Ascending aorta (tissue), 2 donors: ENCODE measurements at places on chromosomes 4 and X. TPM values are rescaled to one million over a fixed set of nuclear protein-coding genes. Genes with fewer than 3 reads are reported as not detected.

DNA sequence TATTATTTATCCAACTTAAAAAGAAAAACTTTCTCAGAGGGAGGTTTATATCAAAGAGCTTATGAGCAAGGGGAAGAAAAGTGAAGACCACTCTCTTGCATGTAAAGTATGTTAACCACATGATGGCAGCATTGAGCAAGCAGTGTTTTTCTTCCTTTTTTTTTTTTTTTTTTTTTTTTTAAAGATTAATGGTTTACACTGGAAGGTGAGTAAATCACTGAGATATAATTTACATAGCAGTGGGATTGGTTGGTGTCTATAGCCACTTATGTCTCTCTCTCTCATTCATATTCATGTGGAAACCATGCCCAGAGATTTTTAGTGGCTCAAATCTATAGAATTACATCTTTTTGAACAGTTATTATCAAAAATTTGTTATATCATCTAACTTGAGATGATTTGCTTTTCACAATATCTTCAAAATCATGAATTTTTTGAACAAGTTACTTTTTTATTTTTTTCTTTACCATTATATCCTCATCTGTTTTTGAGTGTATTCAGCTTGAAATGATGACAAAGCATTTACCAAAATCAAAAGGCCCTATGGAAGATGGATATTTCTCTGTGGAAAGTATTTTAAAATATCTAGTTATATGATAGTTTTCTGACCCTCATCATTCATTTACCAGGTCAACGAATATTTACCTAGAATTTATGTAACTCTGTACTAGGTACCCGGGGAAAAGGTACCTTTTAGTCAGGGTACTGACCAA, 31.6 kb downstream of the MTHFD2L start:
- DNase-seq = no peak

- no peak for DNase-seq
Measured at GRCh38 chrX:40083120-40083978, 14.4 kb downstream of the BCOR start.

DNA sequence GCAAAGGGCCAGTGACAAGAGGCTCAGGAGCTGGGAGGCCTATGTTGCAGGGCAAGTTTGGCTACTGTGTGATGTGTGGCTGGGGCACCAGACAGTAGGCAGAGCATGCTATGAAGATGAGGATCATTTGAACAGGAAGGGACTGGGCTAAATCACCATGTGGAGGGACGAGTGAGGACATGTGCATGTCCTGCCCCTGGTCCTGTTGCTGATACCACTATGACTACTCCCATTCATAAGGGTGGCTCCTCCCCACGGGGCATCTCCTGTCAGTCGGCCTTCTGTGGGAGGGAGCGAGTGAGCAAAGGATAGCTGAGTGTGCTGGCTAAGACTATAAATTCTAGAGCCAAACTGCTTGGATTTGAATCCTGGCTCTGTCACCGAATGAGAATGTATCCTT, 139.2 kb downstream of the TMEM164 start:
- DNase-seq = no peak

DNA sequence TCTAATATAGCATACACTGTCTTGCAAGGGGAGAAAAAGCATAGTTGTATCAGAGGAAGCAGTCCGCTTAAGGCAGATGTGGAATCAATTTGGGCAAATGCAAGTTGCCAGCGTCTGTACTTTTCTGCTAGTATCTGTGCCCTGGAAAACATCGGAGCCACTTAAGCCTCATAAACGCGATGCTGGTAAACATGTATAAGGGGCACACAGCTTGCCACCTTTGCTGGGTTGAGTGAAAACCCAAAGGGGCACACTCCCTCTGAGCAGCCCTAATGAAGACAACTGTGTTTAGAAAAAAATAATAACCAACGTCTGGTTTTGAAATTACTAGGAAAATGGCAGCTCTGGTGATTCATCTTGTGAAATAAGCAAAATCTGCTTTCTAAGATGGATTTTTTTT, 24.3 kb downstream of the SMIM20 start:
- DNase-seq = no peak

DNA sequence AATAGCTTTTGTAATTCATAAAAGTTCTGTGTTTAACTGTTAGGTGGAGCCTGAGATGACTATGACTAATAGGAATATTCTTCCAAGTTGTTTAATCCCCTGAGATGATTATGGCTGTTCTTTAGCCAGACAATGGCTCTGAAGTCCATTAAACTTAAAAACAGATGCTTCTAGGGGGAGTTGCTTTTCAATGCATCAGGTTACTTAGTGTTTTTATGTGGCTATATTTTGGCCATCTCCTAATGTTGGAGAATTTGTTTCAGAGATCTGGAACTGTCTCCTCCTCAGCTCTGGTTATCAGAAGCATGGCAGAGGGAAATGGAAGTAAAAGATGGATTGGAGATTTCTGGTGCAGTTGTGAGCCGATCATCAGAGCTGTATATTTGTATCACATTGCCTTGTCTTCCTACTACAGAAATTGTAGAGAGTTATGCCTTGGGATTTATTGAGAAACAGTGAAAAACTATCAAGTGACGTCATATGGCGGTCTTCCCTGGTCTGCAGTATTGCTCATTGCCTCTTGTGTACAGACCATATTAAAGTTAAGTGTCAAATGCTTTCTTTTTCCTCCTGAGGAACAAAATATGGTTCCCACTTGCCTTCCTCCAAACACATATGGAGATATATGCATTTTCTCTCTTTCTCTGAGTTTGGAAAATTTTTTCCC, 29.8 kb downstream of the SGMS2 start:
- DNase-seq = no peak

- DNase-seq = no peak
Measured at GRCh38 chr4:94131212-94131611, 76.5 kb upstream of the SMARCAD1 start.

DNA sequence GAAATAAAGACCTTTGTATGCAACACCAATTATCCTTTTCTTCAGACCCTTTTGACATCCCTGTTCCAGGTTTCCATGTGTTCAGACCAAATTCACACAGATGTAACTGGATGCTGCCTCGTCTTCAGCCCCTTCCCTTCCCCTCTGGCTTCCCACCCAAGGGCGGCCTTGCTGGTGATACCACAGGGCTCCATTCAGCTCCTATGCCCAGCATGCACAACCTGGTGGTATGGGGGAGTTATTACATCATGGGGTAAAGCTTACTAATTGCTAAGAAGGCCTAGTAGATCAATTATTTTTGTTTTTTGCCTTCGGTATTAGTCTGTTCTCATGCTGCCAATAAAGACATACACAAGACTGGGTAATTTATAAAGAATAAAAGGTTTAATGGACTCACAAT, 317.0 kb upstream of the CXXC4 start:
- DNase-seq = no peak

DNA sequence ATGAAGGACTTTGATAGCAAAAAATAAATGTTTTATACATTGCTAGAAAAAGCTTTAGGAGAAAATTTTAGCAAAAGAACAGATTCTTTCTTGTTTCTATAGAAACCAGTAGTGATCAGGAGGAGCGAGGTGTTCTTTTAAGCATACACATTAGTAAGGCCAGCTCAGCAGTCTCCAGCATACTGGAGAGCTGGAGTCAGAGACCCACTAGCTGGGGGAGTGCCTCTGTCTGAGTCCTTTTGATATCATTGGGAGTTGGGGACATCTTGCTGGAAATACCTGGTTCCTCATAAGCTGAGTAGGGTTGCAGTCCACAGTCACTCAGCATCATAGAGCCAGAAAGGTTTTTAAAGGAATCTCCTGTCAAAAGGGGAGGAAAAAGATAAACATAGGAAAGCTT, 67.4 kb downstream of the AFF2 start:
- no peak for DNase-seq

GRCh38 chrX:42119076-42119475, 195.7 kb upstream of the CASK start:
- DNase-seq = no peak

- DNase-seq = no peak
Measured at GRCh38 chrX:42735250-42735649, 42.7 kb downstream of the PPP1R2C start.

GRCh38 chr4:123064390-123064789, 142.0 kb upstream of the NUDT6 start:
- DNase-seq = no peak

- no peak for DNase-seq
Measured at GRCh38 chrX:69093960-69094871, 71.0 kb downstream of the PJA1 start.

- no peak for DNase-seq
Measured at GRCh38 chr4:171561419-171561818, 251.8 kb upstream of the GALNTL6 start.

GRCh38 chr4:186104114-186104889, at the start of gene FAM149A:
Gene FAM149A, plus strand, starts transcription at chr4:186104704.
- DNase-seq = no peak

DNA sequence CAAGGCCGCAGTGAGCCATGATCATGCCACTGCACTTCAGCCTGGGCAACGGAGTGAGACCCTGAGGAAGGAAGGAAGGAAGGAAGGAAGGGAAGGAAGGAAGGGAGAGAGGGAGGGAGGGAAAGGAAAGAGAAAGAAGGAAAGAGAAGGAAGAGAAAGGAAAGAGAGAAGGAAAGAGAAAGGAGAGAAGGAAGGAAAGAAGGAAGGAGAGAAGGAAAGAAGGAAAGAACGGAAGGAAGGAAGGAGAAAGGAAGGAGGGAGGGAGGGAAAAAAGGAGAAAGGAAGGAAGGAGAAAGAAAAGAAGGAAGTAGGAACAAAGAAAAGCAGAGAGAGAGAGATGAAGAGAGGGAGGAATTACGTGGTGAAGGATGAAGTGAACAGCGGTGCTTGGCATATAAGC, 30.4 kb downstream of the PRPS1 start:
- no peak for DNase-seq

DNA sequence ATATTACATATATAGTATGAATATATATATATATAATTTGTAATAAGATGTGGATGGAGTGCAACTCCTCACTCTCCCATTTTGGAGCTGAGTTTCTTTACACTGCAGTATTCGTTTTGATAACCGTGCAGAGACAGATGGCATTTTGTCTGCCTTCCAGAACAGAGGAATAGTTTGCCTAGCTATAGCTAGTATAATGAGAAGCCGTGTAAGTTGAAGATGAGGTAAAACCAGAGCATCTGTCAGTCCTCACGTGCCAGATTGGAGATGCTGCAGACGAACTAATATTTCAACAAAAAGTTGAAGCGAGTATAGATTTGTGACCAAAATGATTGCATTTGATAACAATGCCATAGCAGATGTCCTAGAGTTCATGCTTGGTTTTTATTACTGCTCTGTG, 180.6 kb downstream of the FMR1NB start:
- no peak for DNase-seq

DNA sequence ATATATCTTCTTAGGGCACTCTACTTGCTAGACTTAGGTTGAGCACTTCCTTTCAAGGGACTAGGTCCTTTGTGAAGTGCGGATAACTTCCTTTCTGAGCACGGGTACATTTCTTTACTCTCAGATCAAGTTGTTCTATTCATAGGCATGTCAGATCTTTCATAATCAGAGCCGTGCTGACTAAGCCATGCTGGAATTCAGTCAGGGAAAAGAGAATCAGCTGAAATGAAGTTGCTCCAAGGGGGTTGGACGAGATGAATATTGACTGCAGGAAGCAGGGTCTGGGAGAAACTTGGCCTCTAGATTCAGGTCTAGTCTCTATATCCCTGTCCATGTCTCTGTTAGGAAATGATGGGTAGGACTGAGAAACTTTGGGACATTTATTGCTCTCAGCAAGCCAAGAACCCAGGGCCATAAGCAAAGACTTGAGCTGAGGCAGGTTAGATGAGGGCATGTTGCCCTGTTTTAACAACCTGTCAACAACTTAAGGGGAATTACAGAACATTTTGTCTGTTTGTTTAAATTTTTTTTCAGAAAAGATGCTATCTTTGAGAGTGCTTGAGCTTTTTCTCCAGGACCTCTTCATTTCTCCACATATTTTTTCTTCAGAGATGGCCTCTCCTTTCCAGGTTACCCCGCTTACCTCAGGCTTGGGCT, 28.3 kb downstream of the AREG start:
- no peak for DNase-seq

GRCh38 chr4:21184788-21185187, 484.5 kb downstream of the PACRGL start:
- DNase-seq = no peak

DNA sequence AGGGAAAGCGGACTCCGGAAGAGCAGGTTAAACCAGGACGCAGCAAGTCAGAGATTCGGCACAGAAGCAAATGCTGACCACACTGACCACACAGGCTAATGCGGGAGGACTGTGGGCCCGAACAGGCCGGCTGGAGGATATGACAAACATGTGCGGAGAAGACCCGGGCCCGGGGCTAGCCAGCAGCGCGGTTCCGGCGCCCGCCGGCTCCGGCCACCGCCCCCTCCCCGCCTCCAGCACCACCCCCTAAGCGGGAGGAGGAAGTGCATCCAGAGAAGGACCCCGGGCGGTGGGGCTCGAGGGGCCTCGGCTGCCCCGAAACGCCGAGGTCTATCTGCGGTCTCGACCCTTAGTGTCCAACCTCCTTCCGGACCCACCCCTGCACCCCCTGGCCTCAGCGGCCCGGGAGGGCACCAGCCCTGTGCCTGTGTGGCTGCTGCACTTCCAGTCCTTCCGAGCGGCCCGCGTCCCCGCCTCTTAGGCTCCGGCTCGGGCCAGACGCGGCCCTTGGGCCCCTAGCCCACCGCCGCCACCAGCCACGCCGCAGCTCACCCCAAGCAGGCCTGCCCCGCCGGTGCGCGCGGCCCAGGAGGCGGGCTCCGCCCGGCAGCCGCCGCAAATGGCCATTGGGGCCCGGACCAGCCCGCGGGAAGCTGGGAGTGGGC, 2.1 kb downstream of the ELOVL6 start:
- no peak for DNase-seq

DNA sequence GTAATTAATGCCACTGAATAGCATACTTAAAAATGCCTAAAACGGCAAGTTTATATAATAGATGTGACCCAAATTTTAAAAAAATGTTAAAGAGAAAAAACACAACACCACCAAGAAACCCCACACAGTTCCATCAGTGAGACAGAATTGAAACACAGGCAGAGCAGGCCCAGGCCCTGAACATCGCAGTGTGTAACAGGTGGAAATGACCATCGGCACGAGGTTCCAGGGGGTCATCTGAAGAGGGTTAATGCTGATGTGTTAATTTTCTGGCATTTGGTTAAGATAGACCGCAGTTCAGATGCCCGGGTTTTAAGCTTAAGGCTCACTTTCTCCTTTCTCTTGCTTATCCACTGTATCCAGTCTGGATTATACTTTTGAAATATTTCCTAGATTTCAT, 66.8 kb downstream of the ANAPC4 start:
- no peak for DNase-seq

DNA sequence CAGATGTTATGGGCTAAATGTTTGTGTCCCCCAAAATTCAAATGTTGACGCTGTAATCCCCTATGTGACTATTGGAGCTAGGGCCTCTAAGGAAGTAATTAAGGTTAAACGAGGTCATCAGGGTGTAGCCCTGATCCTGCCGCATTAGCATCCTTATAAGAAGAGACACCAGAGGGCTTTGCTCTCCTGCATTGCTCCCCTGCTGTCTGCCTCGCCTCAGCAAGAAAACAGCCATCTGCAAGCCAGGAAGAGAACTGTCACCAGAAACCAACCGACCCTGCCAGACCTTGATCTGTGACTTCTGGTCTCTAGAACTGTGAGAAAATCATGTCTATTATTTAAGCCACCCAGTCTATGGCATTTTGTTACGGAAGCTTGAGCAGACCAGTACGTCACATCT, 331.9 kb downstream of the DCTD start:
- DNase-seq = no peak

The GPC3 gene
- 0.75 TPM for total RNA-seq

The ART3 gene
- total RNA-seq = not detected

The PLAC1 gene
- not detected for total RNA-seq

The PPP2R2C gene
- total RNA-seq = 2.2 TPM

The FAM47A gene
- total RNA-seq = not detected

The USP27X gene
- not detected for total RNA-seq

The CCNB3 gene
- total RNA-seq = 0.53 TPM

The NALF2 gene
- 0.43 TPM for total RNA-seq

The CFI gene
- total RNA-seq = 17.8 TPM

The ADGRG4 gene
- total RNA-seq = 0.75 TPM

The RHOH gene
- not detected for total RNA-seq

The GAGE12H gene
- not detected for total RNA-seq
